ENCODE measurements at places on chromosomes 13 and 19.

DNA sequence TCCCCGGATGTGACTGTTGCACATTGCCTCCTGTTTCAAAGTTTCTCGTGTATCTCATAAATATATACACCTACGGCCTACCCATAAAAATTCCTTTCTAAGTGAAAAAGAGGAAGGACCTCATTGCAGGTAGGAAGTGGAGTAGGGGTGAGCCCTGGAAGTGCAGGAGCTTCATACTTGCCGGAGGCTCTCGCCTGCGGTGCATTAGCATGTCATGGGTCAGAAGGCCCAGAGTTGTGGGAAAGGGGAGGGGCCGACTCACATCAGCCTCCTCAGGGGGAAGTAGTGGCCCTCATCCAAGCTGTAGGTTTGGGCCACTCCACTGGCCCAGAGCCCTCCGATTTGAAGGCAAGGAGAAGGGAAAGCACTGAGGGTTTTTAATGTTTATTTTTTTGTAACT is 26.0 kb upstream of the IRS2 start:
- DNase-seq: no peak

- no peak for DNase-seq
These were observed 2.6 kb downstream of the ISYNA1 start for GRCh38 chr19:18435178-18435841.

GRCh38 chr19:1070931-1071791 is 4.2 kb downstream of the ARHGAP45 start:
- DNase-seq: no peak

GRCh38 chr13:59664586-59664985 is 499.1 kb downstream of the DIAPH3 start:
- DNase-seq: no peak

DNA sequence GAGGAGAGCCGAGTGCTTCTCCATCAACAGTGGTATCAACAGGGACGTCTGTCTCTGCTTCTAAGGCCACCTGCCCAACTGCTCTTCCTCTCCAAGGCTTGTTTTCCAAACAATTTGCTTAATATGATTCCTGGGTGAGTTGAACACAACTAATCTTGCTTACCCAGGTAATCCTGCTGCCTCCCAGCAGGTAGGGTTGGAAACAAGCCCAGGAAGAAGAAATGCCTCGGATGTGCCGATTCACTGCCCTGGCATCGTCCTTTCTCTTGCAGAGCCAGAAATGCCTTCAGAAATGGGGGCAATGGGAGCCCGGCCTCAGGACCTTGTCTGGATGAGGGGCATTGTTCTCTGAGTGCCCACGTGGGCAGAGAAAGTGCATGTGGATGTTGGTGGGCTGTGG is 51.9 kb upstream of the C1QTNF9B start:
- DNase-seq: no peak

Data from NCI-H187 (cell line).